ENCODE measurements at places on chromosomes 7 and 10.

DNA sequence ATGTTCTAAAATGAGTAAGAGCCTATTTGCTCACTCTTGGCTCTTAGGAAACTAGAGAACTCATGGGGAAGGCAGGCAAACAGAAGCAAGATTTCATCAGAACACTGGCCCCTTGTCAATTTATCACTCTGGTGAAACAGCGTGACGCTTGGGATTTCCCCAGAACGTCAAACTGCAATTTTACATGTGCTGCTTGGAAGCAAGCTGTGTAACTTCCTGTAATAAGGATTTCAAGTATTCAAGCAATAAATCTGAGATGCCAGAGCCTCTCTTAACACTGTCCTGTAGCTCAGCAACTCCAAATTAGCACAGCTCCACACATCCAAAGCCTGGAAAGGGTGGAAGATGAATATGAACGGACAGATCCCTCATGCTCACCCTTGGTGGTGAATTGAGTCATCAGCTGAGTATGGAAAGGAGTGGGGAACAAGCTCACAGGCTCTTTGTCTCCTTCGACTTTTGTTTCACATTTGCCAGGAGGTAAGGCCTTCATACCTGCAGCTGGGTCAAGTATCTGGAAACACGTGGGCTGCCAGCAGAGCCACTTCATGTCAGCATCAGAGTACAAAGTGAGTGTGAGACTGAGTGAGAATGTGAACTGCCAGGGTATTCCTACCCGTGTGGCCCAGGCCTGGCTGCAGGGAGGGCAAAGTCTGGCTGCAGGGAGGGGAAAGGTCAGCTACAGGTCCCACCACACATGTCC, 140.4 kb upstream of the NAMPT start:
- no peak for DNase-seq

- DNase-seq, result peak; percentile 7
Measured at GRCh38 chr10:99435986-99436638, 5.7 kb upstream of the GOT1 start.

DNA sequence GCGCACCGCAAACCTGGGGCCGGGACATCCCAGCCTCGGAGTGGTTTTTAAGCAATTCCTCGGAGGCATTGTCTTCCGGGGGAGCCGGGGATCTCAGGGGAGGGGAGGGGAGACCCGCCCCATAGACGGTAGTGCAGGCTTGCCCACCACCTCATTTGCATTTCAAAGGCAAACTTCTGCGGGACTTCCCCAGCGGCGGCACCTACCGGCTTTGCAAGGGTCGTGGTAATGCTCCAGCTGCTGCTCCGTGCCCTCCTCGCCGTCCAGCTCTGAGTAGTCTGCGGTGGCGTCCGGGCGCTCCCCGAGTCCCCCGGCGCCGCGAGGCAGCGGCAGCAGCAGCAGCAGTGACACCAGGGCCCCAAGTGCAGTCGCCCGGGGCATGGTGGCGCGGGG, 425 bp downstream of the TLL2 start:
- DNase-seq, result no peak

- DNase-seq, result no peak
Measured at GRCh38 chr10:110698782-110699201, 54.7 kb downstream of the RBM20 start.

GRCh38 chr7:136693166-136694119, 175.0 kb upstream of the CHRM2 start:
- no peak for DNase-seq

GRCh38 chr7:43309706-43310022, 197.2 kb downstream of the HECW1 start:
- no peak for DNase-seq

DNA sequence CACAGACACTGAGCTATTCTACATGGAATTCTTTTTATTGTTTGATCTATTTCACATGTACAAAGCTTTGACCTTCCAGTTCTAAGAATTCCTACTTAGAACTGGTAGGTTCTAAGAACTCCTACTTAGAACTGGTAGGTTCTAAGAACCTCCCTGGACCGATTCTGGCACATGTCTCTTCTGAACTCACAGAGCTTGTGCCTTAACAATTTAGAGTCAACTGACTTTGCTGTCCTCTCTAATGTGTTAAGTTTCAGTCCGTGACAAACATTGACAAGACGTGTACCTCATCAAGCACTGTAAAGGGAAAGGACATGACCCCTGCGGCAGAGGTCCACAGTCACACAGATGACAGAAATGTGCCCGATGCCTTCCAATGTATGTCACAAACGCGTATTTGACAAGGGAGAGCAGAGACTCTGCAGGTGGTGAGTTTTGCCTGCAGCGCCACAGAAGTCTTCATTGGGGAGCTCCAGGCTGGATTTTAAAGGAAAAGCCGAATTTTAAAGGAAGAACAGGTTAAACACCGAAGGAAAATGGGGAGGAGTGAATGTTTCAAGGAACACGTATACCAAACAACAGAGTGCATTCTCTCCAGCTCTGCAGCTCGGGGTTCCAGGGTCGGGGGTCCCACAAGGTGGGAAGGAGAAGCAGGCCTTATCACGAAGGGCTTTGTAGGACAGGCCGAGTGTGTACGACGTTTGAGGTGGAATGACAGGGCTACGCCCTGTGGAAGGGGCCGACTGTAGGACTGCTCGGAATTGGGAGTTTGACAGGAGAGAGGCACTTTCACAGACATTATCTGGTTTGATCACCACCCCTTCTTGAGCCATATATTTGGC, 161.1 kb upstream of the KLF14 start:
- DNase-seq, result no peak

GRCh38 chr7:99651290-99651689, 28.5 kb downstream of the CYP3A5 start:
- DNase-seq, result no peak

GRCh38 chr7:149879766-149880637, 6.2 kb downstream of the ATP6V0E2 start:
- DNase-seq, result no peak

DNA sequence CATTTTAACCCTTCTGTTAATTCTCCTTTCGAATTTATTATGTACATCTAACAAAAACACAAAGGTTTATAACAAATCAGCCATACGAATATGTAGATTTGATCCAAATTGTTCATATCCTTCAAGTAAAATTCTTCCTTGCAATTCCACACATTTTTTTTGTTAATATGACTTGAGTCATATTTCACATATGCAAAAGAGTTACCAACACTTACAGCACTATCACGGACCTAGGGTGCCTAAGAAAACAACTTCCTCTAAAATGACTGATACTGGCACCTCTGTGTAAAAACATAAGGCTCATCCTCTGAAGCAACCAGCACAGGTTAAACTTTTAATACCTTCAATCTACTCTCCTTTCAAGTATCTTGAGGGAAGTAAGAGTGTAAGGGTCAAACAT, 451.8 kb downstream of the SEMA3D start:
- no peak for DNase-seq

GRCh38 chr10:26468700-26469099, 30.6 kb downstream of the APBB1IP start:
- no peak for DNase-seq

- no peak for DNase-seq
Measured at GRCh38 chr7:6015917-6016652, 7.0 kb downstream of the AIMP2 start.

- no peak for DNase-seq
Measured at GRCh38 chr7:104538152-104538551, 209.7 kb downstream of the LHFPL3 start.

DNA sequence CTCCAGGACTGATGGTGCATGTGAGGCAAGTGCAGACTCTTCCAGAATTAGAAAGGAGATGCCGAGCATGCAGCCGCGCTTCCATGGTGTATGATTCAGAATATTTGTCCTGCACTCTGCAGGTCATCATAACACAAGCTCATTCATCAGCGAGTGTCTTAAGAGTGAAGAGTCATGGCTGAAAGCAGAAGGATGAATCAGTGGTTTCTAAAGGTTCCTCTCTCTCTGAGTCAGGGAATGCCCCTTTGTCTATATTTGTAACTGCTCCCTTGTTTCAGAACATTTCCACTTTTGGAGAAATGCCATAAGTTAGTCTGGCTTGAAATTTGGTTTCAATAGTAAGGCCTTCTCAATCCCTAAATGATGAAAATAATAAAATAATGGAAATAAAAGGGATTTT, 52.3 kb downstream of the HECW1 start:
- DNase-seq, result no peak

- no peak for DNase-seq
Measured at GRCh38 chr10:97259119-97259518, 33.3 kb downstream of the ARHGAP19 start.

DNA sequence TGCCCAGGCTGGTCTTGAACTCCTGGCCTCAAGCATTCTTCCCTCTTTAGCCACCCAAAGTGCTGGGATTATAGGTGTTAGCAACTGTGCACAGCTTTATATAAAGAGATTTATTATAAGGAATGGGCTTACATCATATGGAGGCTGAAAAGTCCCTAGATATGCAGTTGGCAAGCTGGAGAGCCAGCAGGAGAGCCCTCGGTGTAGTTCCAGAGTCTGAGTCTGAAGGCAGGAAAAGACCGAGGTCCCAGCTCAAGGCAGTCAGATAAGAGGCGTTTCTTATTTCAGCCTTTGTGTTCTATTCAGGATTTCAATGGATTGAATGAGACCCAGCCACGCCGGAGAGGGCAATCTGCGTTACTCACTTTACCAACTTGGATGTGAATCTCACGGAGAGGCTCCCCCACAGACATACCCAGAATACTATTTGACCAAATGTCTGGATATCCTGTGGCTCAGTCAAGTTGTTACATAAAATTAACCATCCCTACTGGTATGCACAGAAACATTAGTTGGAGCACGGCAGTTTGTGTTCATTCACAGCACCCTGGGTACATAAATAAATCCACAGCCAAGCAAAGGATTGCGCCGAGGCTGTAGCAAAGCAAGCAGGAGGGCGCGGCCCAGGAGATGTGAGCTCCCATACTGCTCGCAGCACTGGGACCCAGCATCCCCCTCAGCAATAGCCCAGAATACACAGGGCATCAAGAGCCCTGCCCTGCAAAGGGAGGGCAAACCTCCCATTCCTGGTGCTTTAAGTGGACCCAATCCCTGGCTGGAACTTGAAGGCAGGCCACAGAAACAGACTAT, 158.4 kb upstream of the ZNF32 start:
- no peak for DNase-seq

- DNase-seq, result no peak
Measured at GRCh38 chr7:120617275-120617674, 240.7 kb downstream of the TSPAN12 start.

DNA sequence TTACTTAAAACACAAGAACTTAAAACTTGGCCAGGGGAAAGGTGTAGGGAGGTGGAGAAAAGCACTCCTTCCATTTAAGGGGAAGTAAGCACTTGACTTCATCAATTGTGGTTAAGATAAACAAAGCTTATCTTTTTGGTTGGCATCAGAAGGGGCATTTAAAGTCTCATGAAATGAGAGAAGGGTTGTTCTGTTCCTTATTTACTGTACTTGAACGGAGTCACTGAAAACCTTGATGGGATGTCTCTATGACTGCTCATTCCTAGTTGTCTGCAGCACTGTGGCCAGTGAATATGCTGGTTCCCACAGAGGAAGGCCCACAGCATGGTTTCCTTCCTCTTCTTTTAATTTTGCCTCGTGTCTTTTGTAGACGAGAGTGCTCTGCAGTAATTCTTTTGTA, 229.3 kb downstream of the AUTS2 start:
- no peak for DNase-seq

- no peak for DNase-seq
Measured at GRCh38 chr10:112875476-112876267, 74.4 kb upstream of the TCF7L2 start.

DNA sequence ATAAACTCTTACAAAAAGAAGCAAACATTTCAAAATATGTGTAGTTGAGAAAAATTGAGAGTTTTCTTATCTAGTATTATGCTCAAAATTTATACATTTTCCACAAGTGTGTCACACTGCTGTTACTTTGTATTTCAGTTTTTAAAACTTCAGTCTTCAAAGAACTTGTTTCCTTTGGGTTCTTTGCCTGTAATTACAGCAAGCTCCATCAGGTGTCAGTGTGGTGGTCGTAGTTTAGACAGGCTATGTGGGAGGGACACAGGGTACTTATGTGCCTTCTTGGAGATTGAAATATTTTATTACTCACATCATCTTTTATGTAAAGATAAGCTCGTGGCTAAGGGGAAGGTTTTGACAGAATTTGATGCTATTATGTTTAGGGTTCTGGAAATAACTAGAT, 360.5 kb downstream of the FGFR2 start:
- no peak for DNase-seq

GRCh38 chr10:123442901-123443300, 223.3 kb upstream of the GPR26 start:
- DNase-seq, result no peak

GRCh38 chr7:138556771-138557484, 96.9 kb downstream of the TRIM24 start:
- no peak for DNase-seq

- no peak for DNase-seq
Measured at GRCh38 chr7:31550432-31550831, 36.5 kb downstream of the ITPRID1 start.

DNA sequence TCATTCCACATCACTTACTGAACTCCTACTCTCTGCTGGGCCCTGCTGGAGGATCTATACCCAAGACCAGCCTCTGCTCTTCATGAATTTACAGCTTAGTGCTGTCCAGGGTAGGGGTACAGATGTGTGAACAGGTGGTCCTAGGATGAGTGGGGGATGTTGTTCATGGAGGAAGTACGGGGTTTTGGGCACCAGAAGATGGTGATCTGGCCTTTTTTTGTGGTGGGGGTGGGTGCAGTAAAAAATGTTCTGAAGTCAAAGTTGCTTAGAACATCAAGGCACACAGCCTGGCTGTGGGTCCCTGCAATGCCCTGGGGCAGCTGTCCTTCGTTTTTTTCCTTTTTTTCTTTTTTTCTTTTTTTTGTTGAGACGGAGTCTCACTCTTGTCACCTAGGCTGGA, 34.2 kb upstream of the GNA12 start:
- DNase-seq, result no peak

DNA sequence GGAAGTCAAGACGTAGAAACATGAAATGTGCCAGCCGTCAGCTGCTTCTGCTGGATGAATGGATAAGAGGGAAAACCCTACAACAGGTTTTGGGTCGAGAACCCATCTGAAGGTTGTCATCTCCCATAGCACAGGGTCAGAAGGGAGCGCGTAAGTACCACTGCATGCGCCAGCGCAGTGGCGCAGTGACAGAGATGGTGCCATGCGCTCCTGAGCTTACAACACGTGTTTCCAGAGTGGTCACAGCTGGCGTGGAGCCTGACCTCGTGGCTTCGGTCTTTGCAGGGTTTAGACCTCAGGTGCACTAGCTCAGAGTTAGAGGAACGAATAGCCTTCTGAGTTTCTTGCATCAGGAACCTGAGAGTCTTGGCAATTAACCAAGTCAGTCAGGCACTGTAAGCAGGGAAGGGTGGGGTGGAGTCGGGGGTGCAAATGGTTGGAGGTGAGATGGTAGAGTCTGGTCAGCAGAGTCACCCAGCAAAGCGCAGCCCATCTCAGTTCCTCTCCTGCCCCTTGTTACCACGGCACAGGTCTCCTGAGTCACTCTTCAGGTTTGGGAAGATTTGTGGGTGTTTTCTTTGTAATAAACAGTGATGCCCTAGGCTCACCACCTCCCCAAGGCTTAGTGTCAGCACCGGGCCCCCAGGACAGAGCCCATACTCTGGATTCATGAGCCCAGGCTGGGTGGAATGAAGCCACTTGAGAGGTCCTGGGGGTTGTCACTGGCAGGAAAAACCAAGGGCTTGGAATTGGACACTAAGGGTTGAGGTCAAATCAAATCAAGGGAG, 84.1 kb upstream of the PPIF start:
- DNase-seq, result no peak
